ENCODE measurements at places on chromosomes 1 and 21.
A peak's percentile ranks its signal among the peaks of the same experiment; 100 is the strongest.

GRCh38 chr1:226002667-226003501, 3.7 kb upstream of the SDE2 start:
- DNase-seq, result no peak

DNA sequence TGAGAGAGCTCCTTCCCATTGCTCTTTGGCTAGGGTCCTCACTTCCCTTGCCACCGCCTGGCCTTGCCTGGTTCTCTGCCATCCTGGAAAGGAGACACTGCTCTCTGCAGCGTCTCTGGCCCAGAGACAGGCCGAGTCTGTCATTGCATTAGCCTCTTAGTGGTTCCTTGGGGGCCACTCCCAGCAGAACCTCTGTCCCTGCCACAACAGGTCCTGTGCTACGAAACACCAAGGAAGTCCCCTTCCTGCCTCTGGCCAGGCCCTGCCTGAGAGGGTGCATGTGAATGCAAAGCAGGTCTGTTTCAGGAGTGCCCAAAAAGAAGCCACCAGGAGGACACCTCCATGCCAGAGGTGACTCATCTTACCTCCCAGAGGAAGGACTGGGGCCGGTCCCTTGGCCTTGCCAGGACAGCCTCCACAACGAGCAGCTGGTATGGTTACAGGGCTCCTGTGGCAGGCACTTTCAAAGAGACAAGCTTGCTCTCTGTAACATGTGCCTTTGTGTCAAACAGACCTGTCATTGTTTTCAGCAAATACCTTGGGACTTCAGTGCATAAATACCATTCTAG, 59.6 kb downstream of the VPS26C start:
- no peak for DNase-seq

DNA sequence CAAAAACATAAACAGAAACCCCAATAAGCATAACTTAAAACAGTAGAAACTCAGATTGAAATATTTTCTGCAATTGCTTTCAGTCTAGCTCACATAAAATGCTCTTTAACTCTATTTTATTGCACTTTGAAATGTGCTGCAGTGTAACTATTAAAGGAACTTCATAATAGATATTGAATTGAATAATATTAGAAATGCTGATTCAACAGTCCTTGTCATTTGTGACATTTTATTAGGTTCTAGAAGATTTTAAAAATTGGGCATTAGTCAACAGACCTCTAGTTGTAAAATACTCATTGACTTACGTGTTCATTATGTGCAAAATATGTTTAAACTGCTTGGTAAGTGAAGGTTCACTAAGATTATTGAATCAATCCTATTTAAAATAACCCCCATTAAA, 1422.3 kb downstream of the PLA2G4A start:
- DNase-seq, result no peak

DNA sequence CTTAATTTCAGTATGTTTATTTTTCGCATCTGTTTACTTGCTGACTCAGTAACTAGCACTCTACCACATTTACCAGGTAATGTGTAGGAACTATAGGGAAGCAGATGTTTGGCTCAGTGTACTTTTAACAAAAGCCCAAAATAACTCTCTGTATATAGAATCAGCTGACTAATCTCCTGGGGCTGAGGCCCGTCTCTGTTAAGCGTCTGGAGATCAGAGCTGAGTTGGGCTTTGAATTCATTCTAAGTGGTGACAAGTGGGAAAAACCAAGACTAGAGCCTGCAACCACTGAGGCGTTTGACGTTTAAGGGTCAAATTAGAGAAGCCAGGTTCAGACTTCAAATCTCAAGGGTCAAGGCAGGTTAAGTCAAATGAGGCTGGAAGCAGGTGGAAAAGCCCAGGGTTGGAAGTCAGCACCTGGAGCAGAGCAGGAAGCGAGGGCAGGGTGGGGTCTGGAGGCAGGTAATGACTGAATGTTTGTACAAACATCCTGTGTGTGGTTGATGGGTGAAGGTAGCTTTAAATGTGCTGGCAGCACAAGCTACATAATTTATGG, 56.8 kb upstream of the LYST start:
- DNase-seq, result no peak

DNA sequence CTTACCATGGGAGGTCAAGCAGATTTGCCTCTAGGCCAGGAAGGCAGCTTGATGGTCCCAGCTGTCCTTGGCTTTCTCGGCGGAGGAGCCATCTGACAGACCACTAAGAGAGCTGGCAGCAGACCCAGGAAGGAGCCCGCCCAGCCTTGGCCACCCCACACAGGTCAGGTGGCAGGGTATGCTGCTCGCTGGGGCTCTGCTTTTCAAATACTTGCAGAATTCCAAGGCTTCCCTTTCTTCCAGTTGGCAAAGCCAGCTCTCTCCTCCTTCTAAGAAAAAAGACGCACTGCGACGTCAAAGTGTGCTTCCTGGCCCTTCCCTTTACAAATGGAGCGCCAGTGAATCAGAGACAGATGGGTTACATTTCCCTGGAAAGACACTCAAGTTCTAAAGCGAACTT, 229.4 kb downstream of the CACNA1E start:
- no peak for DNase-seq

DNA sequence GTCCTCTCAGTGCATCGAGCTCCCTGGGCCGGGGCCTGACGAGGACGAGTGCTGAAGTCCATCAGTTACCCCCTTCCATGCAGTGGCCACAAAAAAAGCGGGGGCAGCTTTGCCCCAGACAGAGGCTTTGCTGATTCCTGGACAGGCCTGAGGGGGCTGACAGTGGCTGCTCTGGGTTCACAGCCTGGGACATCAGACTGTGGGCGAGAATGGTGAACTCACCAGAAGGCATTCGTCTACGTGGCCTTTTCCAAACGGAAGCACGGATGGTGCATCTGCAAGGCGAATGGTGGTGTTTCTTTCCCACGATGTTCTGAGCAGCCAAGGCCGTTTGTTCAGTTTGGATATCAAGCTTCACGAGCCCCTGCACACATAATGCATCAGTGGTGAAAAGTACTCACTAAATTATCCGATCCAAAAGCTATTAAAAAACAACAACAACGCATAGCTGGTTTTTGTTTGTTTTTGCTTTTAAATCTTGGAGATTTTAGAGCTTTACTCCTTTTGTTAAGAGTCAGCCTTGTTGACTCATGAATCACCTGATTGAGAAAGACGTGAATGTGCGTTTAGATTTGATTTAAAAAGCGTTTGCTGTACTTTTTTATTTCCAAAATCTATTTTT, 6.3 kb upstream of the ZBTB21 start:
- DNase-seq, result no peak

- no peak for DNase-seq
These were observed 12.5 kb downstream of the CAPN8 start for GRCh38 chr1:223653015-223653414.

GRCh38 chr1:11839727-11840705, 7.6 kb downstream of the NPPA start:
- DNase-seq, result no peak

GRCh38 chr1:79790950-79791349, 784.4 kb upstream of the ADGRL4 start:
- no peak for DNase-seq

- DNase-seq, result no peak
These were observed 20.6 kb upstream of the EGLN1 start for GRCh38 chr1:231442735-231443134.

- DNase-seq, result no peak
These were observed 246.3 kb downstream of the HHIPL2 start for GRCh38 chr1:222301652-222302051.

GRCh38 chr1:69967245-69967766, 238.1 kb downstream of the LRRC40 start:
- DNase-seq, result no peak

DNA sequence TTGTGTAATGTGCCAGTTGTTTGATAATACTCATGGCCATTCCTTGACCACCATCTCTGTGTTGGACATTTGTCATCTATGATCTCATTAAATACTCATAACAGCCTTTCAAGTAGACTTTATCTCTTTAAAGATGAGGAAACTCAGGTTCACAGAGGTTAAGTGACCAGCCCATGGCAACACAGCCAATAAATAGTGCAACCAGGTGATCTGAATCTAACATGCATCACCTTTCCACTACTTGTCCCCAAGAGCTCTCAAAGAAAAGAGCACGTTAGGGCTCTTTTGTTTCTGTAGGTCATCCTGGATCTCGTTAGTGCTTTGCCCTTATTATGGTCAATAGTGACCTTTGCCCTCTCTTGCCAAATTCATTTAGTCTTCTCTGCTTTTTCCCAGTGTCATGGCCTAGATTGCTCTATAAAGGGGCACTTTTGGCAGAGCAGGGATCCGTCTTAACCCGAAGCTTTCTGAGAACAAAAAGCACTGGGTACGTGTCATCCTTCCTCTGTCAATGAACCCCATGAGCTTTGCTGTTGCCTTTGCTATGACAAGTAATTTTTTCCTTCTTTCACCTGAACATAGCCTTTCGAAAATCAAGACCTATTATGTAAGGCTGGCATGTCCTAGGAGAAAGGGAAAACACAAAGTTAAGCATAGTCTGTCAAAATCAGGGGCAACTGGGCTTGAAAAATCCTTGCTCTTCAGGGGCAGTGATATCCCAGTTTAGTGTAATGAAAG, 88.0 kb upstream of the PLXNA2 start:
- no peak for DNase-seq

GRCh38 chr1:223270155-223270554, 93.8 kb downstream of the SUSD4 start:
- no peak for DNase-seq

DNA sequence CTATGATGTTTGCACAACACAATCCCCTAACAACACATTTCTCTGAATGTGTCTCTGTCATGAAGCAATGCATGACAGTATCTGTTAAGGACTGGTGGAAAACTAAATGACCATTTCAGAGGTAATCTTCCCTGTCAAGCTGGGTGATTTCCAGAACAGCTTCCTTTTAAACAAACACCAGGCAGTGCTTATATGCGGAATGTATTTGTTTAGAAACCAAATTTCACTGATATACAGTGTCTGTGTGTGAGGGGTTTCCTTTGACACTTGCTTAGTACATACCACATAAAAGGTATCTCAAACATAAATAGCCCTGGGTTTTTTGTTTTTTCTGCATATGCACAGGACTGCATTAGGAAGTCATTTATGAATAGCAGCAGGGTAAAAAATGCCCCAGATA, 95.6 kb downstream of the TGFBR3 start:
- no peak for DNase-seq

DNA sequence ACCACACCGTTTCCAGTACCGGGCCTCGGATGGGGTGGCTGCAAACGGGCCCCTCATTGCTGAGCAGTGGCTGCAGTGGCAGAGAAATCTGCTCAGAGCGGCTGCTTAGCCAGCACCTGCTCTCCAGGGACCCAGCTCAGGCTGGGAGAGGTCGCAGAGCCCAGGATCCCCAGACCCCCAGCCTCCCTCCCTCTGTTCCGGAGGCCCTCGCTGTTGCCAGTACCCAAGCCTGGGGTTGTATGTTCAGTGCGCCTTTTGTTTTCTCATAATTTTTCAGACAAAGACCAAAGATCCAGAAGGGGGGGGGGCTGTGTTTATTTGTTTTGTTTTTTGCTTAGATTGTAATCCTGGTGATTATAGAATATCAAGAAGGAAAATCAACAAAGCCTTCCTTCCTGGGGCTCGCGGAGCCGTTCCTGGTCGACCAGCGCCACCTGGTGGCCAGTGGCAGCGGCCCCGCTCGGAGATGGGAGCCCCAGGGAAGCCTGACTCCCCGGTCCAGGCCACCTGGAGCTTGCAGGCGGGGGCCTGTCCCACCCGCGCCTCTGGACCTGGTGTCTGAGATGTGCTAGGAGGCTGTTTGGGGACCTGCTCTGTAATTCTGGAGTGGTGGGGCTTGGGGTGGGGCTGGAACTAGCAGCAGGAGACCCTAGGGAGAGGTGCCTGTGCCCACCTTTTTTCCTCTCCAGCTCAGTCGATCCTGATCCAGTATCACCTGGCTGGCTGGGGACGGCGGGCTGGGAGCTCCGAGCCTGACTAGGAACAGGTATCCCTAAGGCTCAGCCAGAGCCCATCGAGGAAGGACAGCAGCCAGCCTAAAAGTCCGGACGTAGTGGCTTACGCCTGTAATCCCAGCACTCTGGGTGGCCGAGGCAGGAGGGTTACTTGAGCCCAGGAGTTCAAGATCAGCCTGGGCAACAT, 123.9 kb upstream of the VAMP3 start:
- peak; percentile 75 for DNase-seq

DNA sequence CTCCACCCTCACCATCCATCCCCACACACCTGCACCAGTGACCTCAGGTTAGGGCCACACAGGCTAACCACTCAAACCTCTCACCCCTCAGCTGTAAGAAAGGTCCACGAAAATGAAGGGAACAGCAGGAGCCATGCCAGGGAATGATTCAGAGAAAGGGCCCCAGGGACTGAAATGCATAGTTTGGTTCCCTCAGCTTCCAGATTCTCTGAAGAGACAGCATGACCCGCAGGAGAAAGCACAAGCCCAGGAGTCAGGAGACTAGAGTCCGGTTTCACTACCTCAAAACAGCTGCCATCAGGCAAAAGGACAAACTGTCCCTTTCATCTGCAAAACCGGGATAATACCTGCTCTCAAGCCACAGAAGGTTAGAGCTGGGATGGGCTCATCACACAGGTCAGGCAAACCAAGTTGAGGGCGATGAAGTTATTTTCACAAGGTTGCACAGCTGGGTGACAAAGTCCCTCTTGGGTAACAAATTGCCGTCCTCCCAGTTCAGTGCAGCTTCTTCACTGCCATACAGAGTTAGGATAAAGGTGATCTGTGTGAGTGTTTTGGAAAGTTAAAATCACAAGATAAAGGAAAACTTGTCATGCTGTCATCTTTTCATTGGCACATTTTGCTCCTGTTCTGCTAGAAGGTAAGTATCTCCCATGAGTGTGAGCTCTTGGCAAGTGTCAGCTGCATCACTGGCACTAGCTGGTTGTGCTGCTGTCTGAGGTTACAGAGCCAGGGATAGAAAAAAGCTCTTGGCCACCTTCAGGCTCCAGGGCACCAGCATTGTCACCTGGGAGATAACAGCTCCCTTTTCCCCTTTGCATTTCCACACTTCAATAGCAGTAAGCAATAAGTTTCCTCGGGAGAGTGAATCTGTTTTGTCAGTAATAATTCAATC, 120.4 kb downstream of the KCNH1 start:
- DNase-seq, result no peak

GRCh38 chr21:29321217-29321616, 22.5 kb downstream of the BACH1 start:
- DNase-seq, result no peak

GRCh38 chr1:219858980-219859379, 69.4 kb downstream of the SLC30A10 start:
- DNase-seq, result no peak

DNA sequence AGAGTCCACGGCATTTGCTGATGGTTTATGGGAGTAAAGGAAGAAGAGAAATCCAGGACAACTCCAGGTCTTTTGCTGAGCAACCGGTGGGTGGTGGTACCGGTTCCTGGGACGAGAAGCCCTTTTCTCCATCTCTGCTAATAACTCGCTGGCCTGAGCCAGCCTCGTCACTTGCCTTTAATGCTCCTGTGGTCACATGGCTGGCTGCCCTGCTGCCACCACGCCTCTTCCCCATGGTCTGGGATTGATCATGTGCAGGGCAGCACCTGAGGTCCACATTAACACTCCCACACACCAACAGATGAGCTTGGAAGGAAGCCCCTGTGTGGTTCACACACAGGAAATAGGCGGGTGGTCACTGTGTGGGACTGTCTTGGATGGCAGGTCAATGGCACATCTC, 10.3 kb upstream of the ETS2 start:
- DNase-seq, result no peak
